ENCODE measurements at places on chromosomes 2 and 18. TPM values are rescaled to one million over a fixed set of nuclear protein-coding genes. Genes with fewer than 3 reads are reported as not detected.

EN1 gene
- not detected for total RNA-seq

POTEF gene
- total RNA-seq: 0.61 TPM

UGT1A8 gene
- total RNA-seq: 43.6 TPM

SERPINB10 gene
- total RNA-seq: not detected

KATNAL2 gene
- not detected for total RNA-seq

ACOXL gene
- total RNA-seq: 3.9 TPM

FRZB gene
- 0.21 TPM for total RNA-seq

ALLC gene
- total RNA-seq: not detected

LRATD1 gene
- 0.69 TPM for total RNA-seq

CCDC141 gene
- total RNA-seq: not detected

ALK gene
- total RNA-seq: not detected

KCNJ13 gene
- total RNA-seq: not detected

REG3G gene
- not detected for total RNA-seq

ANKRD30B gene
- total RNA-seq: 0.03 TPM

TRIM43 gene
- total RNA-seq: not detected

KRTCAP3 gene
- 30.4 TPM for total RNA-seq

KANSL1L gene
- total RNA-seq: 14.2 TPM

CLEC4F gene
- not detected for total RNA-seq

ANKRD30BL gene
- total RNA-seq: not detected

LYG2 gene
- total RNA-seq: not detected

CABYR gene
- 0.36 TPM for total RNA-seq

PIEZO2 gene
- not detected for total RNA-seq

C2orf66 gene
- total RNA-seq: not detected

IL37 gene
- not detected for total RNA-seq

HOXD1 gene
- total RNA-seq: not detected

ZNF514 gene
- total RNA-seq: 5.4 TPM

ATG16L1 gene
- 32.4 TPM for total RNA-seq

FAM228A gene
- not detected for total RNA-seq

RBM45 gene
- total RNA-seq: 10.3 TPM

EML6 gene
- 3.0 TPM for total RNA-seq

FOXD4L1 gene
- not detected for total RNA-seq

SCN3A gene
- total RNA-seq: not detected

MFSD2B gene
- total RNA-seq: not detected

CTLA4 gene
- total RNA-seq: not detected

POTEI gene
- total RNA-seq: 0.08 TPM

MLPH gene
- 67.8 TPM for total RNA-seq

IER3IP1 gene
- 18.9 TPM for total RNA-seq

FTCDNL1 gene
- 0.69 TPM for total RNA-seq

DPYSL5 gene
- not detected for total RNA-seq

DDX18 gene
- total RNA-seq: 33.2 TPM
